ENCODE measurements at places on chromosomes 12 and 14. TPM values are rescaled to one million over a fixed set of nuclear protein-coding genes. Genes with fewer than 3 reads are reported as not detected.
A peak's percentile ranks its signal among the peaks of the same experiment; 100 is the strongest.

Gene CD27
- 0.60 TPM for polyA plus RNA-seq

Gene GTF2A1
- polyA plus RNA-seq: 6.0 TPM

DNA sequence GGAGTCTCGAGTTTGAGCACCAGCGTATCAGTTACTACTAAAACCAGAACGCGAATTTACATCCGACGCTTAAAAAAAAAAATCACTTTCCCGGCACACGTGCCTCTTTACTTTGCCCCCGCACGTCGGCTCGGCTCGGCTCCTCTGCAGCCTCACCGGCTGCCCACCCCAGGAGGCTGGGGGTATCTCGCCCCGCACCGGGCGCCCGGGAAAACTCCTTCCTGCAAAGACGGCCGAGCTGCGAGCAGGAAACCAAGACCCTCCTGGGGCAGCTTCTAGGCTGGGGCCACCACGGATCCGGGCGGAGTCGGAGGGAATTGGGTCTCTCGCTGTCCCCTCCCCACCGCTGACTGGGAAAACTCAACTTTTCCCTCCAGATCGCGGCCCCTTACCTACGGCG is 610 bp downstream of the VSIG10 start:
- H3K27ac ChIP-seq: peak overlapping the region; percentile 85
- no peaks in the 10 kb centered on the region for H3K36me3 ChIP-seq
- H3K4me3 ChIP-seq: peak overlapping the region; percentile 82
- DNase-seq: peak; percentile 66
- H3K4me1 ChIP-seq: peaks cover 9% of the 10 kb centered on the region
- H3K27me3 ChIP-seq: no peaks in the 10 kb centered on the region

- H3K4me1 ChIP-seq: no peaks in the 10 kb centered on the region
- H3K27me3 ChIP-seq: no peaks in the 10 kb centered on the region
- no peaks in the 10 kb centered on the region for H3K36me3 ChIP-seq
- H3K27ac ChIP-seq: peak overlapping the region; percentile 73
These were observed 8.2 kb downstream of the MLXIP start for GRCh38 chr12:122086641-122087285.

- H3K4me3 ChIP-seq: no peak overlapping the region
- no peaks in the 10 kb centered on the region for H3K36me3 ChIP-seq
- H3K4me1 ChIP-seq: no peaks in the 10 kb centered on the region
- no peak overlapping the region for H3K27ac ChIP-seq
- peak; percentile 63 for DNase-seq
- H3K27me3 ChIP-seq: no peaks in the 10 kb centered on the region
These were observed 2.8 kb downstream of the KLRC4 start for GRCh38 chr12:10406725-10407124.

Data from sigmoid colon (tissue), 7 donors.